ENCODE measurements at places on chromosomes 7 and 10.

GRCh38 chr7:31044529-31044928, 7.6 kb upstream of the ADCYAP1R1 start:
- DNase-seq, result no peak

- DNase-seq, result peak; percentile 78
These were observed 123.9 kb downstream of the TNS3 start for GRCh38 chr7:47458057-47458456.

- DNase-seq, result no peak
These were observed 407.8 kb downstream of the NXPH1 start for GRCh38 chr7:8841171-8841570.

- DNase-seq, result no peak
These were observed 271.3 kb downstream of the STK31 start for GRCh38 chr7:23981314-23981713.

GRCh38 chr7:44398511-44398911, 73.1 kb upstream of the CAMK2B start:
- peak; percentile 78 for DNase-seq

DNA sequence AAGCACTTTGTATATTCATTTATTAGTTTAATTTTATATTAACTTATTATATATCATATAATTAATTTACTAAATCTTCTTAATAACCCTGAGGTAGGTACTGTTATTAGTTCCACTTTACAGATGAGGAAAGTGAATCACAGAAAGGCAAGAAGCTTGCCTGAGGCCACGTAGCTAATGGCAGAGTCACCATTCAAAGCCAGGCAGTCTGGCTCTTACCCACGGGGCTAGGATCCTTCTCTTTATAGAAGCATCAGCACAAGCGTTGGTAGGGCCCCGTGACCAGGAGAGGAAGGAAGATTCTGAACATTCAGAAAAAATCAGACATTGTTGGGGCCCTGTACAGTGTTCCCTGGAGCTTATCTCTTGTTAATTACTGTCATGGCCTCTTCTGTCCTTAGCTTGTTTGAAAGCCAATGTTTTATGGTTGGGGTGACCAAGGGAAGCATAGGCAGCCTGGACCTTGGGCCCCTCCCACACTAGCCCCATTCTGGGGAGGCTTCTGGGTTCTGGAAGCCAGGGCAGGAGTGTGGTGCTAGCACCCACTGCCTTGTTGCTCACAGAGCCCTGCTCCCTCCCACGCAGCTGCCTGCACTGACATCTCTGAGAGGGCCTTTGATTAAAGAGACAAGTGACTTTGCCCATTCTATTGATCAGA, 31.1 kb upstream of the SLF2 start:
- no peak for DNase-seq

DNA sequence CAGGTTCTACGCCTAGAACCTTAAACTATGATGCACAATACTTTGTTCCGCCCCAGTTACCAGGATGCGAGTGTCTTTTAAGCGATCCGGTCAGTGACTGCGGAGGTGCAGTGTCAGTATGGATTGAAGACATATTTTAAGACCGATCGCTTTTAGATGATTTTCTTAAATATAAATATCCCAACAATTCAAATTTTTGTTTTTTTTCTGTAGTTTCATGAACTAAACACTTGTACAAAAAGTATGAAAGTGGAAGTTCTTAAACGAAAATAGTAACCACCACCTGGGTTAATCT, 835 bp downstream of the COMMD3 start:
- no peak for DNase-seq

Data from left cardiac atrium (tissue), 4 donors.